Calu3 (cell line): ENCODE measurements at places on chromosomes 2 and 18. TPM values are rescaled to one million over a fixed set of nuclear protein-coding genes. Genes with fewer than 3 reads are reported as not detected.

ANKRD29 gene
- 6.9 and 7.8 TPM in 2 replicates for total RNA-seq

GRCh38 chr2:74081763-74082110 lies 66.0 kb downstream of the BOLA3 start:
- DNase-seq: no peak

CIDEA gene
- total RNA-seq: not detected in 2 replicates

GRCh38 chr2:227817850-227818674 lies 4.4 kb downstream of the CCL20 start:
- peak; percentile 94 for DNase-seq

DNA sequence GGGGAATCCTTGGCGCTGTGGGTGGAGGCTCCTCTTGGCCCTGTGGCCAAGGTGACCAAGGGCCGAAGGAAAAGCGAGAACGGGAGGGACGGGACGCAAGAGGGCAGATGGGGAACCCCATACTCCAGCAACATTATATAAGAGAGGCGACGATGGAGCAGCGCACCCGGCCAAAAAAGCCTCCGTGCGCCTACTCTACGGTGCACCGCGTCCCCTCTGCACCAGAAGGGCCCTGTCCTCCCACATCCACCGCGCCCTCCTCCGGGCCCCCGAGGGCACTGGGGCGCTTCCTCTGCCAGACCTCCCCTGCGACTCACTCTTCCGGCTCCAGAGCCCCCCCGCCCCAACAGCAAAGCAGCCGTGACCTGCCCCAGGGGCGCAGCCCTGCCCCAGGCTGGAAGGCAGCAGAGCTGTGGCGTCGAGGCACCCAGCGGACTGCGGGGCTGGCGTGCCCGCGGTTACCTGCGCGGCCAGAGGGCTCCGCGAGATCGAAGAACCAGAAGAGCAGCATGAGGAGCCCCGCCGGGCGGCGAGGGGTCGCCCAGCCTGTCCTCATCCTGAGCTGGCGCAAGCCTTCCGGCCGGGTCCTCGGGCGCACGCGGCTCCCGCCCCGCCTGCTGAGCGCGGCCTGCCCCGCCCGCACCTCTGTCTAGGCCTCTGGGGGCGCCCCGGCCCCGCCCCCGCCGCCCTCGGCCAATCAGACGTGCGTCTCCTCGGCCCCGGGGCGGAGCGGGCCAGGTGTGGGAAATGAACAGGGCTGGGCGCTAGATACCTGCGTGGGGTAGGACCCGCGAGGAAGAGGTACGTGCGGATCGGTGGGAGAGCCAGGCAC lies 106.3 kb upstream of the CD302 start:
- DNase-seq: peak; percentile 92

GRCh38 chr2:112924821-112925220 lies 13.9 kb downstream of the IL37 start:
- DNase-seq: peak; percentile 57

DNA sequence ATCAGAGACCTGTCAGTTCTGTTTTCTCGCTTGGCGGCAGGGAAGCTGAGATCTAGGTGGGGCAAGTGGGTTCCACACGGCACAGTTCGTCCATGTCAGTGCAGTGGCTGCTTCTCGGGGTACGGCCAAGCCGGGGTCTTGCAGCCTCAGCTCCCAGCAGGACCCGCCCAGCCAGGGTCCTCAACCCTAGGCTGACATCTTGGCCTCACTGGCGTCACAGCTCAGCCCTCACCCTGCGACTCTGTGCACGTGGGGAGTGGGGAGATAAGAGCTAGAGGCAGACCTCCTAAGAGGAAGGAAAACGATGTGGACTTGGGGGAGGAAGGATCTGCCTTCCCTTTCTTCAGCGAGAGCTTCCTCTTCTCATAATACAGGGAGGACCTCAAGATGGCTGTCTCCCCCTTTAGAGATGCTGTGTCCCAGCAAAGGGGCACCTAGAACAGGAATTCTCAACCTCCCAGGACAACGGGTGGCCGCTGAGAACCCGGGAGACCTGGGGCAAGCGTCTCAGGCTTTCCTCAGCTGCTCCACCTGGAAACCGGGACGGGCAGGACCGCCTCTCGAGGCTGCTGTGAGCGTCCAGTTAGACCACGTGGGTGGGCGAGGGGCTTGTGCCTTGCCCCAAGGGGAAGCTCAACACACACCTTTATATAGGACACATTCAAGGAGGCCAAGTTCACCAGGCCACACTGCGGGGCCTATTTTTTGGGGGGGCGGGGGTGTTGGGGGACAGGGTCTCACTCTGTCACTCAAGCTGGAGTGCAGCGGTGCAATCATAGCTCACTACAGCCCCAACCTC lies 23.5 kb upstream of the KLF11 start:
- no peak for DNase-seq

AMER3 gene
- not detected in 2 replicates for total RNA-seq

DNA sequence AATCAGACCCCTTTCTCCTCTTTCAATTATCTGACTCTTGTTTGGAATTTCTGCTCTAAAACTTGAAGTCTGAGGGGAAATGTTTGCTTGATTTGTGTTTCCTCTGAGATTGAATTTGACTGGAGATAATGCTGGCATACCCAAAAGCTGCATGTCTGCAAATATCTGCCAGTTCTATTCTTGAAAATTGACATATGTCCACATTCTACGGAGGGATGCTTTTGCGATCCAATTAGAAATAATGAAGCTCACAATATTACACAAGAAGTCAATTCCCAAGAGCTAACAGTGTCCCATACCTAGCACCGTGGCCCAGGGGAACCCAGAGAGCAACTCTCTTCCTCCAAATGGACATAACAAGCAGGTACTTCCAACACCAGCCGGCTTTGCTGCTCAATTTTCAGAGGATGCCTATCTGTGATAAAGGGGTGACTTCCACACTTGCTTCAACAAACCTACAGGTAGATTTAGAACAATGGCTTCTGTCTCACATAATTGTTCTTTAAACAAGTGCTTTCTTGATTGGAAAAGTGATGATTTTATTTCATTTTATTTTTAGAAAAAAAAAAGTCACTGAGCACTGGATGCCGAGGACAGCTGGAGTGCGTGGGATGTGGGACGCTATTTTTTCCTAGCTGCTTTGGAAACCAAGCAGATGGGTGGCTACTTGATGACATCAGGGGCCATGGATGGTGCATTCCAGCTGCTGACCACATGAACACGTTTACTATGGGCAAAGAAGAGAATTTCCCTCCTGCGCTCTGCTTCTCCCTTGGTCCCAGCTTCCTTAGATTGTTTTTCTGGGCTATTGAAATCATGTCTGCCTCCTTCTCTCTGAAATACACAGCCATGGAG lies 488.9 kb downstream of the RNF144A start:
- DNase-seq: no peak

DNA sequence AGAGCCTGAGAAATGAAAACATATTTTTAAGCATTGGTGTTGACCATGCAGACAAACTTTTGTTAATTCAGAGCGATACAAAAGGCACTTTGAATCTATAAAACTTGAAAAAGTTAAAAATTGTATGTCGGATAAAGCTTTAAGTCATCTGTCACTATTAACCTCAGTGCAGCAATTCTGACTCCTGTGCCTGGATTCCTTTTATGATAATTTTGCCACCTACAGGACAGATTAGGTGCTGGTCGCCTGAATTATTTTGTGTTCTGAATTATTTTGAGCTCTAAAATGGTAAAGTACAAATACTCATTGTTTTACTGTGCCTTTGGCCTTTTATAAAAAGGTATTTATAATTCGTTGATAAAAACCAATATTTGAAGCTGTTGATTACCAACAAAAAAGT lies 19.4 kb upstream of the RNF138 start:
- DNase-seq: no peak

DNA sequence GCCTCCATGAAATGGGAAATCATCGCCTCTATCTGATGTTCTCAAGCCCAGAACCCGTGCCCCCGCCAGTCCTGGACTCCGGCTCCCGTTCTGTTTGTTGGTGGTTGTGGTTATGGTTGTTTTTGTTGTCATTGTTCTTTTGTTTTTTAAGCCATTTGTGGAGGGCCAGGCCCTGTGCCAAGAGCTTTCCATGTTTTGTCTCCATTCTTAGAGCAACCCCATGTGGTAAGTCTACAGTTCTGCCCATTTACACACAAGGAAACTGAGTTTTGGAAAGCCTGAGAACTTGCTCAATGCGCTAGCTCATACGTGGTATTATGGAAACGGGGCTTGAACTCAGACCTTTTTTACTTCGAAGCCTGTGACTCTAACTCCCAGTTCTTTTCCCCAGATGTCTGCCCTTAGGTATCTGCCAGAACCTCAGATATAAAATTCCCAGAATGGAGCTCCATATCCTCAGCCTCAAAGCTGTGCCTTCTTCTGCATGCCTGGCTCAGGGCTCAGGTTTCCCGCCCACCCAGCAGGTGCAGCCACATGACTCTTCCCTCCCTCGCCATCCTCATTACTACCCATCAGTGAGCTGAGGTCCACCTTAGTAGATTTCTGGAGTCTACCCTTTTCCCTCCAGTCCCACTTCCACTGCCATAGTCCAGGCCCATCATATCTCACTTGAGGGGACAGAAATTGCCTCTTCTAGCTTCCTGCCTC lies 194.1 kb downstream of the KLHL29 start:
- DNase-seq: no peak

GRCh38 chr2:120907822-120908221 lies 172.2 kb downstream of the GLI2 start:
- DNase-seq: no peak

DNA sequence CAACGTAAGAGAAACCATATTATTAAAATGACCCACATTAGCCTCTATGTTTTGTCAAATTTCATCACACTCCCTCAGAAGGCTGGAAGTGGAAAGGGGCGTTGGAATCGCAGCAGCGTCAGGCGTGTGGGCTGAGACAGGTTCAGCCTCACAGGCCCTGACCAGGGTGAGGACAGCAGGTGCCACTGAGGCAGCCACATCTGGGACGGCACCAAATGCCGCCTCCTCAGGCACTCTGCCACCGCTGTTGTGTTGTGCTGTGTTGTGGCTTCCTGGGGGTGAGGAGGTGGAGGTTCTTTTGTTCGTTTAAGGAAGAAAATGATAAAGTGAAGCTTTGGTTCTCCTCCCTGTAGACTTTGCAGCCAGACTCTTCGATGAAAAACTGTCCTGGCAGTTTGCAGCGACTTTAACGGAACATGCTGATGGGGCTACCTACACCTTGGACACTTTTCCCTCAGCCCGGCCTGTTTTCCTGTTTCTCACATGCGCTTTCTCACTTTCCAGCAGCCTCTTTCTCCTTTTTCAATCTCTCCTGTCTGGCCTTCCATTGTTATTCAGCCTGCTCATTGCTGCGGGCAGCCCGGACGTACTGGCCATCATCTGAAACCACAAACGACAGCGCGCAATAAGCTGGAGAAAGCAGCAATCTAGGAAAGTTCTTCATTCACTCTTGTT lies 44.9 kb upstream of the SALL3 start:
- no peak for DNase-seq

ARHGEF33 gene
- 0.34 and 0.71 TPM in 2 replicates for total RNA-seq

GRCh38 chr18:66103550-66103949 lies 352.7 kb downstream of the CDH7 start:
- no peak for DNase-seq
